Effector memory CD4-positive, alpha-beta T cell (primary cell): ENCODE measurements at places on chromosomes 5 and 9.

DNA sequence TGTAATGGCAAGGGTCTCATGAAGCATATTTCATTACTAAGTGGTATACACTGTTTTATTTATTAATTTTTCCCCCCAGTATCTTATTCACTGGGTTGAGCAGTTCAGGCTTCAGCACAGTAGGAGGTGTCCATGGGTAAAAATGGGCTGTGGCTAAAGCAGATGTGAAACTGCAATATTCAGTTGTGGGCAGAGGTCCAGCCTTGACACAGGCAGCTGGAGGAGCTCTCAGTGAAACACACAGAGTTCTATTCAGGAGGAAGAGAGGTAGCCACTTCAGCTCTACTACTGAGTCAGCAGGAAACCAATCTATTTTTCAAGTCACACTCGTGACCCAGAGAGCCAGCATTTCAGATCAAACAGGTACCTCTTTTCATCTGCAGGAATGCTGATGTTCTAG, 418.3 kb downstream of the CDH10 start:
- DNase-seq: no peak

DNA sequence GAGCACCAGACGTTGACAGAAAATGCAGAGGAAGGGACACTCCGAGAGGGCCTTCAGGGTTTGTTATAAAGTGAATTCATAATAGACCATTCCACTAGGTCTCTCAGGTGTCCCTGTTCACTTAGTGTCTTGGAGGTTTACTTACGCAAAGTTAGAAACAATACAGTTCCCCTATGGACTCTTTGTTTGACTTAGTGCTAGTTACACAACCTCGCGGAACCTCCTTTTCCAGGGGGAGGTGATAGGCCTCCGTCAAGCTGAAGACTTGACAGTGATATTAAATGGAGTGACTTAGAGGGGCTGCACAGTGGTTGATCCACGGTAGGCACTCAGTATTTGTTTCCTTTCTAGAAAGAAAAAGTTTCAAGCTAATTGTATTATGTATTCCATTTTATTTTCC, 1.3 kb downstream of the CCT5 start:
- DNase-seq: no peak

DNA sequence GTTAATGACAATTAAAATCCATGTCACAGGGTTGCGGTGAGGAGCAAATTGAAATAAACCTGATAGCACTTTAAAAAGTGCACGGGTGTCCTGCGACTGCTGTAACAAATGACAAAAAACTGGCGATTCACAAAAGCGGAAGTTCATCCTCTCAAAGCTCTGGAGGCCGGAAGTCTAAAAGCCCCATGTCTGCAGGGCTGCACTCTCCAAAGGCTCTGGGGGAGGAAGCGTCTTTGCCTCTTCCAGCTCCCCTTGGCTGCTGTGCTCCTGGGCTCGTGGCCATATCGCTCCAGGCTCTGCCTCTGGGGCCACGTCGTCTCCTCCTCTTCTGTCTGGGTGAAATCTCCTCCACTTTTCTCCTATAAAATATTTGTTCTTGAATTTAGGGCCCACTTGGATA, 273.9 kb upstream of the IRX2 start:
- DNase-seq: no peak

- no peak for DNase-seq
Observed at GRCh38 chr9:121227862-121228261, 26.2 kb upstream of the RAB14 start.

DNA sequence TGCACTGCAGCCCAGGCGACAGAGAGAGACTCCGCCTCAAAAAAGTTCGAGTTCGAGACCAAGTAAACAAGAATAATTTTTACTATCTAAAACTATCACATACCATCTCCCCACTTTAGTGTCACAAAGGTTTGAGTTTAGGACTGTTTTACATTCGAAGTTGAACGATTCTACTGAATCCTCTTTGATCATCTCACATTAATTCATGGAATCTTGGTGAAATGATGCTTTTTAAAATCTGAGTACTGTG, 715 bp upstream of the RPS6 start:
- no peak for DNase-seq

- DNase-seq: no peak
Observed at GRCh38 chr9:18976221-18976708, 56.7 kb downstream of the SAXO1 start.

DNA sequence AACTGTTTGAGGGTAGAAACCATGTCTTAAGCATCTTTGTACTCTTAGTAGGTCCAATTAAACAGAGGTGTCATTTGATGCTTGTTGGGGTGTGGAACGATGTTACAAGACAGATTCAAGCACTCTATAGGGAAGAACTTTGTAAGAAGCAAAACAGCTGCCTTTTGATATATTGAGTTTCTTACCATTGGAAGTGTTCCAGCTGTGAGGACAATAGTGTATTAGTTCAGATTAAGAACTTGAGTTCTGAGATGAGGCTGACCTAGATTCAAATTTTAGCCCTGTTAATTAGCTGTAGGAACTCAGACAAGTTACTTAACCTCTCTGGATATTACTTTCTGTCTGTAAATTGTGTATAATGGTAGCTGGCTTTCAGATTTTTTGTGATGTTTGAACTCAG, 19.6 kb upstream of the ZNF462 start:
- DNase-seq: no peak

DNA sequence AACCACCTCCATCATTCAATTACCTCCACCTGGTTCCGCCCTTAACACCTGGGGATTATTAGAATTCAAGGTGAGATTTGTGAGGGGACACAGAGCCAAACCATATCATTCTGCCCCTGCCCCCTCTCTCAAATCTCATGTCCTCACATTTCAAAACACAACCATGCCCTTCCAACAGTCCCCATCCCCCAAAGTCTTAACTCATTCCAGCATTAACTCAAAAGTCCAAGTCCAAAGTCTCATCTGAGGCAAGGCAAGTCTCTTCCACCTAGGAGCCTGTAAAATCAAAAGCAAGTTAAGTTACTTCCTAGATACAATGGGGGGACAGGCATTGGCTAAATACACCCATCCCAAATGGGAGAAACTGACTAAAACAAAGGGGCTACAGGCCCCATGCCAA, 18.8 kb downstream of the PSIP1 start:
- DNase-seq: no peak

- no peak for DNase-seq
Observed at GRCh38 chr9:35743452-35743851, 5.6 kb downstream of the GBA2 start.

DNA sequence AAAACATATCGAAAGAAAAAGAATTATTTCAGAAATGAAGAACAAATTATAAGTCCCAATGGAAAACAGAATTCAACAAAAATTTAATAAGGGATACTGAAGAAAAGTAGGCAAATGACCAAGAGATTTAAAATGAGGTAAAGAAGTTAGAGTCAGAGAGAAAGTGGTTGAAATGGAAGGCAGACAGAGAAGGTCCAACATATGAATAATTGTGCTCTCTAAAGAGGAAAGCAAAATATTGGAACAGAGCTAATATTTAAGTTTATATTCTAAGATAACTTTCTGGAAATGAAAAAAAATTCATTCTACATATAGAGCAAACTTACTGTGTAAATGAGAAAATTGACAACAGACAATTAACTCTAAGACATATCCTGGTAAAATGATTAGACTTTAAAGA, 94.1 kb downstream of the PTCH1 start:
- DNase-seq: no peak

DNA sequence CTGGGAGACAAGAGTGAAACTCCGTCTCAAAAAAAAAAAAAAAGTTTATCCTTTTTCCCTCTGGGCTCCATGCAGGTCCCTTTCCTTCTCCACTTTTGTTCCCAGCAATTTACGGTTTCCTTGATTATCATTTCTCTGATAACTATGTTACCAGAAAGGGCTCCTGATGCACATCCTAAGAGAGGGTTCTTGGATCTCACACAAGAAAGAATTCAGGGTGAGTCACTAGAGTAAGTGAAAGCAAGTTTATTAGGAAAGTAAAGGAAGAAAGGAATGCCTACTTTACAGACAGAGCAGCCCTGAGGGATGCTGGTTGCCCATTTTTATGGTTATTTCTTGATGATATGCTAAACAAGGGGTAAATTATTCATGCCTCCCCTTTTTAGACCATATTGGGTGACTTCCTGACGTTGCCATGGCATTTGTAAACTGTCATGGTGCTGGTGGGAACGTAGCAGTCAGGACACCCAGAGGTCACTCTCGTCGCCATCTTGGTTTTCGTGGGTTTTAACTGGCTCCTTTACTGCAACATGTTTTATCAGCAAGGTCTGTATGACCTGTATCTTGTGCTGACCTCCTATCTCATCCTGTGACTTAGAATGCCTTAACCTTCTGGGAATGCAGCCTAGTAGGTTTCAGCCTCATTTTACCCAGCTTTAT, 13.5 kb upstream of the MELK start:
- no peak for DNase-seq

- DNase-seq: no peak
Observed at GRCh38 chr5:168005093-168005492, 286.4 kb upstream of the WWC1 start.

DNA sequence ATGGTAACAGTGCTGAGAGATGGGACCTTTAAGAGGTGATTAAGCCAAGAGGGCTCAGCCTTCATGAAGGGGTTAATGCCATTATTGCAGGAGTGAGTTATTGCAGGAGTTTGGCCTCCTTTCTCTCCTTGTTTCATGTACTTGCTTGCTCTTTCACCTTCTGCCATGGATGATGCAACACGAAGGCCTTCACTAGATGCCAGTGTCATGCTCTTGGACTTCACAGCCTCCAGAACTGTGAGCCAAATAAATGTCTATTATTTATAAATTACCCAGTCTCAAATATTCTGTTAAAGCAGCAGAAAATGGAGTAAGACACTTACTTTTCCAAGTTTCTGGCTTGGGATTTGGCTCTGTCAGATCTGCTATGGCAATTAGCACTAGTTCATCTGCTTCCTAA, 38.4 kb upstream of the RECK start:
- no peak for DNase-seq

DNA sequence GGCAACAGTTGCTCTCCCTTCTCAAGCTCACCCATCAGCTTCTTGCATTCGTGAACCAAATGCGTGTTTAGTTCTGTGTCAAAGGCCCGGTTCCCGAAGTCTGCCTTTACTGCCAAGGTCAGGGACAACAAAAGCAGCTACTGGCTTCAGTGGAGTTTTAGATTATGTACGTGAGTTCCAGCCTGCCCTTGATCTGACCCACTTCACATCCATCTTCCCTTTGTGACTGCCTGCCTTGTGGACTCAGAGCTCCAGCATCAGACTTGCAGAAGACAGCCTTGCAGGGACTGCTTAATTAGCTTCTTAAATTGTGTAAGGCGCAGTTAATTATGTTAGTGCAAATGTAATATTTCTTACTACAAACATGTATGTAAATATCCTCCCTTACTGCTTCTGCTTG, 774.7 kb upstream of the EDIL3 start:
- no peak for DNase-seq

GRCh38 chr5:147756566-147756965, 26.0 kb downstream of the JAKMIP2 start:
- DNase-seq: no peak

DNA sequence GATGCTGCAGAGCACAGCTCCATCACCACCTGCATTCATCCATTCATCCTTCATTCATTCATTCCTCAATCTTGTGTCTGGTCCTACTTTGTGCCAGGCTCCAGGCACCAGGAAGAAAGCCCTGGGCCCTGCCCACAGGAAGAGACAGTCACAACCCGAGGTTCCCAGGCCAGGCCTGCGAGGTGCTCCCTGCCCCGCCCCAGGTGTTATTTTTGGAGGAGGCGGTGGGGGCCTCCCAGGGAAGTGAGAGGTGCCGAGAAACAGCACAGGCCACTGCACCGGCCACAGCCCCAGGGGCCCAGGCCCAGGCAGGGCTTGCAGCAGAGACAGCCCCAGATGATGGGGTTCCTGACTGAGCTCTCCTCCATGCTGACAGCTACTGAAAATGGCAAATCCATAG, 33.4 kb downstream of the VAV2 start:
- no peak for DNase-seq

DNA sequence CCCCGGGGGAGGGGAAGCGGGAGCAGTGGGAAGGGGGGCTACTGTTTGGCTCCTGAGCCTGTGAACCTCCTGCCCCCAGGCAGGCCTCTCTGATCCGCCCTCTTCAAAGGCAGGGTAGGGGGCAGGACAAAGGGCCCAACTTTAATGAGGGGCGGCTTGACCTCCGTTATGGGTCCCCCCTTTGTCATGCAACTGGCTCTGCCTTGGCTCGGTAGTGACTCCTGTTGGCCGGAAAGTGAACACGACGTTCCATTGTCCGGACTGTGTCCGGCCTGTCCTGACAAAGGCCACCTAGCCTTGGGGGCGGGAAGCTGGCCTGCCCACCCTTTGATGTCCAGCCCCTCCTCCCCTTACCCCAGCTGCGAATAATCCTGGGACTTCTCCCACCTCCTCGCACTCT, 1.3 kb downstream of the CDX1 start:
- DNase-seq: no peak

DNA sequence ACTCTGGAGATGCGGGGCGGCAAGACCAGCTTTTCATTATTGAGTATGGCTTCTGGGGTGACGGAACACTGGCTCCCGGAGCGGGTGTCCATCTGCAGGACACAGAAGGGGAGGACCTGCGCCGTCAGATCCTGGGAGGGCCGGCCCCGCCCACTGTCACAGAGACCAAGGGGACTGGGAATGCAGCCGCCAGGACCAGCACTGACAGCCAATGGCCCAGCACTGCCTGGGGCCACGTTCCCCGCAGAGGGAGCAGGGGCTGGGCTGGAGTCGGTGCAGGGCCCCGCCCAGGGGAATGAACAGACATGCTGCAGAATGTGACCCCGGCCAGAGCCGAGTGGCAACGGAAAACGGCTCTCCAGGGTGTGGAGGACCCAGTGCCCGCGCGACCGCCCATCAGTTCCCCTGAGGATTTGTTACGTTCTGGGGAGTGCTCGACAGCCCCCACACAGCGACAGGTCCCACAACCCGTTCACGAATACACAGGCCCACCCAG, at the start of gene ZDHHC11:
Gene ZDHHC11 (minus strand): TSS at position 476 of the 496 bp plus-strand sequence. CDS start 384 bp downstream, at position 92.
- DNase-seq: no peak

GRCh38 chr5:142888469-142889085, 118.4 kb downstream of the ARHGAP26 start:
- peak; percentile 11 for DNase-seq

- DNase-seq: no peak
Observed at GRCh38 chr5:151661968-151662732, 24.6 kb downstream of the SPARC start.

DNA sequence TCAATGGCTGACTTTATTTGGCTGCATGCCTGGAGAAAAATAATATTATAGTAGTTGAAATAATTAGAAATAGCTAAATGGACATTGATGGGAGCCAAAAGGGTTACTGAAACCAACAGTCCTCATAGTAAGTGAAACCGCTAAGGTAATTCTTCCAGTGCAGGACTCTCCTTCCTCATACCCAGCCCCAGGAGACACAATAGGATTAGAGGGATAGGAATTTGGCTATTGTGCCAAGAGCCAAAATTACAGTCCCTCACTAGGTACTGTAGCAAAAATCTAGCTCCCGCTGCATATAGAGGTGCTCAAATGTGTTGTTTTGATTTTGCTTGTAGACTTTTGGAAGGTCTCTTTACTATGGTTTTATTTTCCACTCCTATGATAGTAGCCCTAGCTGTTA, 20.2 kb downstream of the GLDC start:
- DNase-seq: no peak

DNA sequence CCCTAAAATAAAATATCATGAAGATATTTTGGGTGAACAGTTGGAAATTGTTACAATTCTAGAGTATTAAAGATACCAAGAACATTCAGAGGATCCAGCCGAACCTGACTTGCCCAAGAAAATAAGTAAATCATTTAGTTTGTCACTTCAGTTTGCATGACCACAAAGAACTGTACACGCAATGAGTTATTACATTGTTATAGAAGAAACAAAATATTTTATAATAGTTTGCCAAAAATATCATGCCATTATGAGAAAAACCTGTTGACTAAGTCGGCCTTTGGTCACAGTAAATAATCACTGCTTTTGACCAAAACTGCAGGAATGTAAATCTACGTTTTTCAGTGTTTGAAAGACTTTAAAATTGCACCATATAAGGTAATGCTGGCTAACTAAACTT, 27.9 kb downstream of the TRIO start:
- DNase-seq: no peak
